ENCODE measurements at places on chromosomes 4 and X.

GRCh38 chr4:70313736-70314135, 21.0 kb upstream of the CABS1 start:
- no peak for DNase-seq

DNA sequence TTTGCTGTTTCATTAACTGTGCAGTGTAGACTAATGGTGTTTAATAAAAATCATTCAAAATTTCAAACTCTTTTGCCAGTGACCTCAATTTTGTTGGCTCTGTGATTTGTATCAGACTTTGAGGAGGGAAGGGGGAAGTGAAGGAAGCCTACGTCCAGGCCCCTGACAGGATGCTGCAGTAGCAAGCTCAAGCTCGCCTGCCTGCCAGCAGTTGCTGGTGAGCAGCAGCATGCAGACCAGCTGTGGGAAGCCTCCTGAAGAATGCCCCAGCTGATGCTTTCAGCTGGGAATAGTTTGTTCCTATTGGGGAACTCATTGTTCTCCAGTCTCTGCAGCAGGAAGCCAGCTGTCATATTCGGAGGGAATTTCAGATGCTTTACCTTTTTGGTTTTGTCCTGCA, 495.2 kb downstream of the AFF2 start:
- no peak for DNase-seq

GRCh38 chr4:16897991-16898827, at the start of gene LDB2:
Gene LDB2, minus strand, starts transcription at chr4:16898645.
- DNase-seq: no peak

GRCh38 chr4:81606166-81606565, 134.5 kb upstream of the RASGEF1B start:
- no peak for DNase-seq

DNA sequence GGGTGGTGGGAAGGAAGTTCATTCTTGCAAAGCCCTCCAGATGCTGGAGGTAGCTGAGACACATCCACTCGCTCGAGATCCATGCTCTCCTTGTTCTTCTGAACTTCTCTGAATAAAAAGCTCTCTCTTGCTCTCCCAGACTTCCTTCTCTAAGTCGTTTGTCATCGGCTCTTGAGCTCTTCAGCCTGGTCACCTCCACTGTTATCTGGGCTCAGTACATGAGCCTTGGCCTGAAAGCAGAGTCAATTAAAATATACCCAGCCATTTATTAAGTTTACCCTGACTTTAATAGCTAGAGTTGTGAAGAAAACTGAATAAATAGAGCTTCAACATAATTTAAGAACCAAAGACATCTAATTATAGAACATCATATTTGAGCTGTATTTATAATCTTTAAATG, 99.0 kb downstream of the CPE start:
- no peak for DNase-seq

DNA sequence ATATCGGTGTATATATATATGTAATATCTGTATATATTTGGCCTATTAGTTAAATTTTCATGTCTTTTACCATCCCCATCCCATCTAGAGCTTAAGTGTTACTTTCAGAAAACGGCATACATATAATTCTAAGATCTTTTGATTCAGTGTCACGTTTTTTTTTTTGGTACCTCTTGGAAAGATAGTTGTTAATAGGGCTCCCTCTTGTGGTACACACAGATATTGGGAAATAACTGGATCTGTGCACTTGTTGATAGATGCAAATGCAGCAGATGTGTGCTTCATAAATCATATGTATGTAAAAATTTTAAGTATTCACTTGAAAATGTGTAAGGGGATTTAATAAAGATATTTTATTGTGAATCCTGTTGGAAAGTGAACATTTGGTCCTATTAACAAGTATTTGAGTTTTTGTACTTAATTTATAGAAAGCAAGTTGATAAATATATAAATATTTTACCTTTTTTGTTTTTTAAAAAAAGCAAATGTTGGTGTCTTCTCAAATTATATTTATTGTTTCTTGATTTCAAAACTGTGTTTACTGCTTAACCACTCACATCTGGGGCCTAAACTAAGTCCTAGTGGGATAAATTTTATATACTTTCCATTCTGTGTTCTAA, 74.7 kb downstream of the PAQR3 start:
- DNase-seq: peak; percentile 26

GRCh38 chr4:171590716-171591115, 222.5 kb upstream of the GALNTL6 start:
- DNase-seq: no peak

DNA sequence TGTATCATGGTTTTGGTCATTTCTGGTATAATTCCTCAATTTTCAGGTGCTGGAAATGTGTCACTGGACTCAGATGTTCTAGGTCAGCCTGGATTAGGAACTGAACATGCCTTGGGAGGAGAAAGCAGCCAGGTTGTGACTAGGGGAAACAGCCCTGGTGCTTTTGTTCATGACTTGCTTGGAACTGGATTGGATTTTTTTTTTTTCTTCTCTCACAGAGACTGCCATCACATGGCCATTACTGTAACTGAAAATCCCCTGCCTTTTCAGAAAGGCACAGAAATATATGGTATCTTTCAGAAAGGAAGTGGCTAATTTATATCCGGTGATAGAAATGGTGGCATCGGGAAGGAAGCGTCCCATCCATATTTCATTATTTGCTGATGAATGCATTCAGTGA, 34.6 kb downstream of the SEPTIN11 start:
- no peak for DNase-seq

- no peak for DNase-seq
Observed at GRCh38 chrX:40325161-40325560, 227.4 kb upstream of the BCOR start.

- no peak for DNase-seq
Observed at GRCh38 chrX:43718956-43719355, 62.9 kb downstream of the MAOA start.

DNA sequence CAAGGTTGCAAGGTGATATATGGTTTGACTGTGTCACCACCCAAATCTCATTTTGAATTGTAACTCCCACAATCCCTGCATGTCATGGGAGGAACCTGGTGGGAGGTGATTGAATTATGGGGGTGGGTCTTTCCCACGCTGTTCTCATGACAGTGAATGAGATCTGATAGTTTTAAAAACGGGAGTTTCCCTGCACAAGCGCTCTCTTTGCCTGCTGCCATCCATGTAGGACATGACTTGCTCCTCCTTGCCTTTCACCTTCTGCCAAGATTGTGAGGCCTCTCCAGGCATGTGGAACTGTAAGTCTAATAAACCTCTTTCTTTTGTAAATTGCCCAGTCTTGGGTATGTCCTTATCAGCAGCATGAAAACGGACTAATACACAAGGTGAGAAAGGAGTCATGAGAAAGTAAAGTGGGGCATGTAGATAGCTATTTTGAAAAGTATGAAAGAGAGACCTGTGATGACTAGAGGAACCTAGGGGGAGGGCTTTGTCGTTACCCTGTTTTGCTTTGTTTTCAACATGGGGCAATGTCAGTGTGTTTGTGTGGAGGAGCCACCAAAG, 6.3 kb downstream of the ZBTB49 start:
- no peak for DNase-seq

GRCh38 chrX:68652326-68653170, 5.1 kb downstream of the STARD8 start:
- DNase-seq: no peak

- DNase-seq: no peak
Observed at GRCh38 chr4:55637272-55637820, 1.2 kb upstream of the NMU start.

- DNase-seq: no peak
Observed at GRCh38 chr4:162911349-162911748, 255.3 kb downstream of the NAF1 start.

- no peak for DNase-seq
Observed at GRCh38 chr4:39278476-39278875, 87.7 kb downstream of the RFC1 start.

DNA sequence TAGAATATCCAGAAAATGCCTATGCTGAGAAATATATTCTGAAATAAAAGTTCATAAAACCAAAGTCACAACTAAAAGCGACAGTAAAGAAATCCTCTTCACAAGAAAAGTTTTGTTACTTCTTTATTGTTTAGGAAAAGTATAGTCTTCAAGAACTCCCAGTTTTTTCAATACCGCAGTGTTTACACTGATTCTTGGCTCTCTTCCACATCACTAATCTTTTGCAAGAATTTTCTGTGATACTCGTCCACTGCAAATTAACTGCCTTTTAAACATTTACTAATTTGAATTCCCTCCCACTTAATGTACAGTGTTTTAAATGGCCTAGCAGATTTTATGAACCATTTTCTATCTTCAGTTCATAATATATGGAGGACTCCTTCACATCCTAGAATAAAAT, 65.1 kb downstream of the HPGDS start:
- no peak for DNase-seq

GRCh38 chr4:117137145-117137544, 51.8 kb upstream of the TRAM1L1 start:
- DNase-seq: no peak

DNA sequence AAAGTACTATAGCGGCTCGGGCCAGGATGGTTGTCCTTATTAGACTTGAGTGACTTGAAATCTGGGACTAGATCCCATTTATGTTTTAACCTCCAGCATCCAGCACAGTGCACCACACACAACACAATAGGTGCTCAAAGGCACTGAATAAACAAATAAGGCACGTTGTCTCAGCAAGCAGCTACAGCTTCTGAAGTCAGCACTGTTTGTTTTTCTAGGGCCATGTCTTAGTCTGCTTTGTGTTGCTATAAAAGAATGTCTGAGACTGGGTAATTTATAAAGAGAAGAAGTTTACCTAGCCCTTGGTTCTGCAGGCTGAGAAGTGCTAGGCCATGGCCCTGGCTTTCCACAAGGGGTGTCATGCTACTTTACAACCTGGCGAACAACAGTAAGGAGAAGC, 102.1 kb upstream of the LNX1 start:
- no peak for DNase-seq

- DNase-seq: no peak
Observed at GRCh38 chr4:101931619-101932018, 141.1 kb downstream of the BANK1 start.

- no peak for DNase-seq
Observed at GRCh38 chr4:102825261-102826091, 1.9 kb downstream of the UBE2D3 start.

GRCh38 chrX:154797006-154797405, 8.3 kb downstream of the MPP1 start:
- no peak for DNase-seq

DNA sequence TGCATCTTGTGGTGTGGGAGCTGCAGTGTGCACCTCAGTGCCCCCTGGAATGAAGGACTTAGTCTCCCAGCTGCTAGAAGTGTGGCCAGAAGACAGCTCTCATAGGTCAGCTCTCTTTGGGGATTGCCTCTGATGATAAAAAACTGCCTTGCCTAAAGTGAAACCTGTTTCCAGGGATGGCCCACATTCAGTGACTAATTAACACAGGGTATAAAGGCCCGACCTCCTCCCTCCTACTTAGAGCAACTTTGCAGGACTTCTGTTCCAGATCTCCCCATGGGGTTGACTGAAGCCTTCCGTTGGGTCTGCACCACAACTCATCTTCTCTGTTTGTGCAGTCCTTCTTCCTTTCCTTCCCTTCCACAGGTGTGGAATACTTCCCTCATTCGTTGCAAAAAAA, 53.2 kb downstream of the SPINK2 start:
- no peak for DNase-seq

DNA sequence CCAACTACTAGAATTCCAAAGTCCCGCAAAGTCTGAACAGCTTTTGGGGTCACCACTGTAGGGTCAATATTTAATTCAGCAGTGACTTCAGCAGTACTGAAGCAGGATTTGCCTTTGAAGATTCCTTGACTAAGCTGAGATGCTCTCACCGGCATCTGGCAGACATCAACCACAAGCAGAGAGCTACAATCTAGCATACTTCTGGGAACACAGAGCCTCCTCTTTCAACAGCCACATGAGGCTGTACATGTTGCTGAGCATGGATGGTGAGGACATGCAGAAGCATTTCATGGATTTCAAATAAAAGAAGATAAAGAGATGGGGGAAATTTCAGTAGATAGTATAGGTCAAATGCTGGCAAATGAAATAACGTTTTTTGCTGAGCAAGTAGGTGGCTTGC, 6.6 kb upstream of the ASB11 start:
- no peak for DNase-seq

DNA sequence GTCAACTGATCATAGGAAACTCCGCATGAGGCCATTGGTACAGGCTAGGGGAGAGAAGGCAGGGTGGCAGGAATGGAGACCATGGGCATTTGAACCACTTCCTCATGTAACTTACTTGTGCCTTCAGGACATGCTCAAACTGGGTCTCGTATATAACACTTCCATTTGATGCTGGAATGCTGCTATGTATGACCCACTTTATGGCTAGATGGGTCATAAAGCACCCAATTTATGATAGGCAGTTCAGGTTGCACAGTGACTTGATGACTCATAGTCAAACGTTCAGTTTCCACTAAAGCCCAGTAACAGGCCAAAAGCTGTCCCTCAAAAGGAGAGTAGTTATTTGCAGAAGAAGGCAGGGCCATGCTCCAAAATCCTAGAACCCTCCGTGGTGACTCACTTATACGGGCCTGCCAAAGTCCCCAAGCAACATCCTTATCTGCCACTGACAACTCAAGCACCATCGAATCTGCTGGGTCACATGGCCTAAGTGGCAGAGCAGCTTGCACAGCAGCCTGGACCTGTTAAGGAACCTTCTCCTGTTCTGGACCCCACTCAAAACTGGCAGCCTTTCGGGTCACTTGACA, 236.4 kb downstream of the ZC4H2 start:
- DNase-seq: no peak

GRCh38 chr4:80016506-80016905, 56.5 kb downstream of the ANTXR2 start:
- no peak for DNase-seq

DNA sequence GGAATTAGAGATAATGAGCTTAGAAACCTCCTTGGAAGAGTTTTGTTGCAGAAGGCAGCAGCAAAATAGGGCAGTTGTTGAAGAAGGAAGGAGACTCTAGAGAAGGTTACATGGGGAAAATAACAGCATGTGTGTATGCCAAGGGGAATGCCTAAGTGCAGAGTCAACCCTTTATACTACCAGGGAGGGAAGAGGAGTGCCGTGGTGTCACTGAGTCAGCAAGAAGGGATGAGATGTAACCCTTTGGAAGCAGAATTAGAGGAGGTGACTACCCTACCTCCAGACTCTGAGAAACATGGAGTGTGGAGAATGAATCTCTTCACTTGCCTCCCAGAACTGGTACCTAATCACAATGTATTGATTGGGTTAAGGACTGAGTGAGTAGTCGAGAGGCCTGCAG, 6.7 kb upstream of the GABRE start:
- DNase-seq: no peak

- DNase-seq: no peak
Observed at GRCh38 chr4:11878241-11878640, 449.5 kb upstream of the HS3ST1 start.

DNA sequence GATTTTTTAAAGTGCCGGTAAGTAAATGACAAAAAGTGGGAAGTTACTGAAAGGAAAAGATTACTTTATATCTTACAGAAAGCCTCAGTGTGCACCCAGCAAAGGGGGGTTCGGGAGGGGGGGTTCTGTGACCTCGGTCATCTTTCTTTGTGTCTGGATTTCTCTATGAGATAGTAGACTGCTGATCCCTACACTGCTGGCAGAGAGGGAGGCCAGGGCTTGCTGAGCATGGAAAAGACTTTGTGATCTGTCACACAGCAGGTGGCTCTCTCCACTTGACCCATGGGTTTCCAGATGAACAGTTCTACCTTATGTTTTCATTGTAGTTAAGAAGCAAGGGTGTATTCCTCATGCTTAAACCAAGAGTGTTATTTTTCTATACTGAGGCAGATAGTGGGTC, 475.6 kb downstream of the PCDH10 start:
- DNase-seq: no peak

GRCh38 chrX:133660281-133660680, 245.0 kb upstream of the GPC4 start:
- no peak for DNase-seq

Data from T-cell (primary cell).